ENCODE measurements at places on chromosomes 16 and 17.

DNA sequence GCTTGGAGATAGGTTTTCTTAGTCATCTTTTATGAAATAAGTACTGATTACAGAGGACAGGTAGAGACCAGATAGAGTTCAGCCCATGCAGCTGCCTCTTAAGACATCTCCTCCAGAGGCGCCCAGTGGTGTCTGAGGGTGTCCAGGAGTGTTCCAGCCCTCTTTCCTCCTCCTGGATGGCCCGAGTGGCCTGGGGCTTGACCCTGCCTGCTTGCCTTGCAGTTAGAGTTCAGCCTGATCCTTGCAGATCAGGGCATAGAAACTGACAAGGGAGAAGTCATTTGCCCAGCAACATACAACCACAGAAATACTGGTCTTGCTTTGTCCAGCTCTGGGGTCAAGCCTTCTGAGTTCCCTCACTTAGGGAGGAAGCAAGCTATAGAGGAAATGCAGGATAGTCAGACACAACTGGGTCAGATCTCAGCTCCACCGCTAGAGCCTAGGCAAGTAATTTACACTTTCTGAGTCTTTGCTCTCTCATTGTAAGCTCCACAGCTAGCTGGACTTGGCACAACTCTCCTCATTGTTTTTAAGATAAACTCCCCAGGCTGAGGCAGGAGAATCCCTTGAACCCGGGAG, 3.6 kb upstream of the CCL1 start:
- no peak for DNase-seq

- DNase-seq: no peak
These were observed 32.0 kb downstream of the SCPEP1 start for GRCh38 chr17:57009737-57010445.

DNA sequence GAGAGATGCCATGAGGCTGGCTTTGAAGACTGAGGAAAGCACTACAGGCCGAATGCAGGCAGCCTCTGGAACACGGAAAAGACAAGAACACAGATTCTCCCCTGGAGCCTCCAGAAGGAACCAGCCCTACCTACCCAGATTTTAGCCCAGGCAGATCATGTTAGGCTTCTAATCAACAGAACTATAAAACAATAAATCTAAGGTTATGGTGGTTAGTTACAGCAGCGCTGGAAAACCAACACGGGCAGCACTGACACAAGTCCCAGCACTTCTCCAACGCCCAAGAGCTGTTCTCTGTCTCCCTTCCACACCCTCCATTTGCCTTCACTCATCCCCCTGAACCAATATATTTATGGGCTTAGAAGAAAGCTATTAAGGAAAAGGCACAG, 7.5 kb downstream of the ANKRD11 start:
- no peak for DNase-seq

- no peak for DNase-seq
These were observed 113.4 kb downstream of the PITPNC1 start for GRCh38 chr17:67490471-67490870.

- DNase-seq: no peak
These were observed 52.5 kb upstream of the CLEC3A start for GRCh38 chr16:77969861-77970260.

DNA sequence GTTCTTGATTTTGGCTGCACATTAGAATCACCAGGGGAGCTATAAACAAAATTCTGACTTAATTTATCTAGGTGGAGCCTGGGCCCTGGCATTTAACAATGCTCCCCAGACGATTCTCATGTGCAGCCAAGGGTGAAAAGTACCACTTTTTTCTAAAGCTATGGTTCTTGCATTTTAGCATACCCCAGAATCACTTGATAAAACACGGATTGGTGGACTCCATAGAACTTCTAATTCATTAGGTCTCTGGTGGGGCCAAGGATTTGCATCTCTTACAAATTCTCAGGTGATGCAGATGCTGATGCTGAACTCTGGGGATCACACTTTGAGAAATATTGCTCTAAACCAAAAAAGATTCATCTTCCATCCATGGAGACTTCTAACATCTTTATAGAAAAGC, 74.5 kb downstream of the RPGRIP1L start:
- no peak for DNase-seq

- no peak for DNase-seq
These were observed 187.5 kb upstream of the FOXF1 start for GRCh38 chr16:86322806-86323205.

DNA sequence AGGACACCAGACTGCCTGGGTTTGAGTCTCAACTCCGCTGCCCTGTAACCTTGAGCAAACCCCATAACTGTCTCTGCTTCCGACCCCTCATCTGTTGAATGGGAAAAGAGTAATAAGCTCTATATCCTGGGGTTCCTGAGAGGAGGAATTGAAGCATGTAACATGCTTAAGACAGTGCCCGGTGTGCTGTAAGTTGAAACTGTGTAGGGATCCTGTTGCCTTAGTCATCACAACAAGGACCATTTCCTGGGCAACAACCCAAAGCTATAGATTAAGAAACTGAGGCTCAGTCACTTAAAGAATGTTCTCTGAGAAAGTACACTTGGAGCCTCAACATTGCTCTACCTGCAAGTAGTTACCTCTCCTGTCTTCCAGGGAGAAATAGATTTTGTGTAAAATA, 23.0 kb downstream of the CDH13 start:
- no peak for DNase-seq

DNA sequence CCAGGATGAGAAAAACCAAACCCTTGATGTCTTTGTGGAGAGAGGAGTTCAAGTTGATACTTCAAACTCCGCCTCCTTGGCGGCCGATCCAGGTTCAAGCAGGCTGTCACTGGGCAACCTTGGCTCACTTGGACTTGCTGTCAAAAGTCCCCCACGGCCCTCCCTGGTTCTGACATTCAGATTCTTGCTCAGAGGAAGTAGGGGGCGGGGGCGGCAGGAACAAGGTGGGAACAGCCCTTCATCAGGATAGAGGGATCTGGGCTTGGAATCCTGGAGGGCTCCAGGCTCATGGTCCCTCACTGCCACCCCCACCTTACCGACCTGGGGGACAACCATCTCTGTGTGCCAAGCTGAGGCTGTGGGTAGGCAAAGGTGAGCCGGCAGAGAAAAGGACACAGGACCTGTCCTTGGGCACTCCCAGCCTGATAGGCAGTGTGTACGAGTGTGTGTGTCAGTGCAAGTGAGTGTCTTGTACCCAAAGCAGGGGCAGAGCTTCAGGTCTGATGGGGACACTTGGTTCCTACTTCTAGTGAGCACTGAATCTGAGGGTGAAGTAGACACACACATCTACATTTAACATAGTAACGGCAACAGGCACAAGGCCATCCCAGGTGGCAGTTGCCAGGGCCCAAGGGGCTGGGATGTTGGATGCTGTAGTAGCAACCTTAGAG, 6.6 kb upstream of the TSPOAP1 start:
- no peak for DNase-seq

GRCh38 chr17:45319239-45319703, 2.5 kb upstream of the MAP3K14 start:
- DNase-seq: no peak

DNA sequence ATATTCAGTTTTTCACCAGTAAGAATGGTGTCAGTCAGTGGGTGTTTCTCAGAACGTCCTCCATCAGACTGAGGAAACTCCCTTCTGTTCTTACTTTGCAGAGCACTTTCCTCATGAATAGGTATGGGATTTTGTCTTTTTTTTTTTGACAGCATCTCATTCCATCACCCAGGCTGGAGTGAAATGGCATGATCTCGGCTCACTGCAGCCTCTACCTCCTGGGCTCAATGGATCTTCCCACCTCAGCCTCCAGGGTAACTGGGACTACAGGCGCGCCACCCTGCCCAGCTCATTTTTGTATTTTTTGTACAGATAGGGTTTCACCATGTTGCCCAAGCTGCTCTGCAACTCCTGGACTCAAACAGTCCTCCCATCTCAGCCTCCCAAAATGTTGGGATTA, 130.3 kb downstream of the ZNF778 start:
- DNase-seq: no peak

DNA sequence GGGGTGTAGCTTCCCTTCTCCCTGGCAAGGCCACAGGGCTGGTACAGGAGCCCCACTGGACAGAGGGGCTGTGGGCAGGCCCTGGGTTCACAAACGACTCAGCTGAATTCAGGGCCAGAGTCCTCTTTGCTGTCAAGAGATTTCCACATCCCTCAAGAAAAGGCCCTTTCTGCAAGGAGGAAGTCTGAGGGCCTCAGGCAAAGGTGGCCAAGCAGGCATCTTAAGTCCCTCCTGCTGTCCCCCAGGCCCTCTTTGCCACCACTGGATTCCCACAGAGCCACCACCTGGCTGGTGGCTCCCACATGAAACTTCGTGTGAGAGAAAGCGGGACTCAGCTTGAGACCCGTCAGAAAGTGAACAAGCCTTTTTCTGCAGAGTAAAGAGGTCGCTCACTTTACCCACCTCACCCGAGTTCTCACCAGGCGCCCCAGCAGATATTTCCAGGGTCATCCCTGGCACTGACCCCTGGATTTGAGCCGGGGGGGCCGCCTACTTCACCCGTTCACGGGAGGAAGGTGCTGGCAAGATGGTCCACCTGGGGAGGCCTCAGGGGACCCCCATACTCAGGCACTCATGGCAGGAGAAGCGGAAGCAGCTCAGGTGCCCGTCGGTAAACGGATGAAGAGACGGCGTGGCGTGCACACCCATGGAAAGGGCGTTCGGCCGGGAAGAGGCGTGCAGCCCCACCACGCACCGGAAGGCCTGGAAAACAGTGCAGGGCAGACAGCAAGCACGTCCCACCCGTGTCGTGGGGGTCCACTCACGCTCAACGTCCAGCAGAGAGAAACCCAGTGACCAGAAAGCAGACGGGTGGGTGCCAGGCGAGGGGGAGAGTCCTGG, 3.6 kb downstream of the RNF166 start:
- DNase-seq: no peak

DNA sequence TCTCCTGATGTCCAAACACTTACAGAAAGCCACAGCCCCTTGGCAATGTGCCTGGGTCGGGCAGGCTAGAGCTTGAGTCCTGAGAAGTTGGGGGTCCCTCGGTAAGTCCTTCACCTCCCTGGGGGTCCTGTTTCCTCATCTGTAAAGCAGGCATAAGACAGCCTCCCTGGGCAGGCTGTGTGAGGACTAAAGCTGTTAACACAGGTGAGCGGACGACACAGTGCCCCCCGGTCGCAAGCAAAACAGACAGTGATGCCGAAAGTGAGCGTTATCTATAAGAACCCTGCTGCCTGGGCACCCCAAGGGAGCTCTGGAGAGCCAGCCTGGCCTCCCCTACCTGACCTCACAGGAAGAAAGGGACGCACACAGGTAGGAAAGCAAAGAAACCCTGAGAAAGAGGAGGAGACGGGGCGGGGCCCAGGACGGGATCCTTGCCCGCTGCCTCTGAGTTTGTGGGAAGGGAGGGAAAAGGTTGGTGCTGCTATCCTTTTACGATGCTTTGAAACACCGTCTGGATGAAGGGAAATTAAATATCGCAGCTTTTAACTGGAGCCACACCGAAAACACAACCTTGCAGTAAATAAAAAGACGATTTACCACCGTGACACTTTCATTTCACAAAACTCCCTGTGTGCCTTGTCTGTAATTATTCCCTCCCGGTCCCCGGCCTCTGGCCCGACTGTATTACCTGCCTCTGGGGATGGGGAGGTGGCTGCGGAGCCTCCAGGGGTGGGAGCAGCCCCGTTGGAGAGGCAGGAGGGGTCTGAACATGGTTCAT, 67.1 kb downstream of the ENGASE start:
- DNase-seq: no peak

DNA sequence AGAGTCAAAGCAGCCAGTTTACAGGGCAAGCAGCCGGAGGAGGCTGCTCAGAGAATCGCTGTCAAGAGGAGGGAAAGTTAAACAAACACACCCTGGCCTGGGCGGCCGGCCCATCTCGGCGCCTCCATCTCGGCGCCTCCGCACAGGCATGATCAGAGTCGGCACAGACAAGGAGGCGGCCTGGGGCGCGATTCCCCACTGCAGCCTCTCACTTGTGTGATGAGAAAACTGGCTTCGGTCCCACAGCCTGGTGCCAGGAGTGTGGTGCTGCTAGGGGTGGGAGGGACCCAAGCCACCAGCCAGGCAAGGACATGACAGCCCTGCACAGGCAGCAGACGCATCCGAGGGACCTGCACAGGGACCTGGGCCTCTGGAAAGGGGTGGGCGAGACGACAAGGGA, 17.7 kb downstream of the SLC38A10 start:
- no peak for DNase-seq

GRCh38 chr17:74362069-74362405, 369 bp upstream of the BTBD17 start:
- DNase-seq: no peak

GRCh38 chr17:8101721-8102120, 14.2 kb upstream of the ALOX12B start:
- DNase-seq: no peak

DNA sequence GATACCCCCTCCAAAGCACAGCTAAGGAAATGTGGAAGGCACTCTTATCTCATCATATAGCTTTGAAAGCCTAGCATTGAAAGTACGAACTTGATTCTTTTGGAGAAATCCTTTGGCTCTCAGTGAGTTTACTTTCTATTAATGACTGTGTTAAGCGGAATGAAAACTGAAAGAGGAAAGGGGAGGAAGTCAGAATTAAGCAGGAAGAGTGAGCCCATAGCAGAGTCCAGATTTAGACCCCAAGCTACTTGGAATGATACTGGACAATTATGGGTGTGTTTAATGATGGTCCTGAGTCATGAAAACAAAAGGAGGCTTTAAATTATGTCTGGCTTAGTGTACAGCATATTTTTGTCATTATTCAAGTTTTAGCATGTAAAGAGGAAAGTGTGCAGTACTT, 42.2 kb downstream of the TENT4B start:
- DNase-seq: no peak

GRCh38 chr17:31297090-31297489, at the start of gene OMG:
TSS of gene OMG (minus strand) at chr17:31297239. CDS start at chr17:31296331, 908 bp downstream.
- no peak for DNase-seq

DNA sequence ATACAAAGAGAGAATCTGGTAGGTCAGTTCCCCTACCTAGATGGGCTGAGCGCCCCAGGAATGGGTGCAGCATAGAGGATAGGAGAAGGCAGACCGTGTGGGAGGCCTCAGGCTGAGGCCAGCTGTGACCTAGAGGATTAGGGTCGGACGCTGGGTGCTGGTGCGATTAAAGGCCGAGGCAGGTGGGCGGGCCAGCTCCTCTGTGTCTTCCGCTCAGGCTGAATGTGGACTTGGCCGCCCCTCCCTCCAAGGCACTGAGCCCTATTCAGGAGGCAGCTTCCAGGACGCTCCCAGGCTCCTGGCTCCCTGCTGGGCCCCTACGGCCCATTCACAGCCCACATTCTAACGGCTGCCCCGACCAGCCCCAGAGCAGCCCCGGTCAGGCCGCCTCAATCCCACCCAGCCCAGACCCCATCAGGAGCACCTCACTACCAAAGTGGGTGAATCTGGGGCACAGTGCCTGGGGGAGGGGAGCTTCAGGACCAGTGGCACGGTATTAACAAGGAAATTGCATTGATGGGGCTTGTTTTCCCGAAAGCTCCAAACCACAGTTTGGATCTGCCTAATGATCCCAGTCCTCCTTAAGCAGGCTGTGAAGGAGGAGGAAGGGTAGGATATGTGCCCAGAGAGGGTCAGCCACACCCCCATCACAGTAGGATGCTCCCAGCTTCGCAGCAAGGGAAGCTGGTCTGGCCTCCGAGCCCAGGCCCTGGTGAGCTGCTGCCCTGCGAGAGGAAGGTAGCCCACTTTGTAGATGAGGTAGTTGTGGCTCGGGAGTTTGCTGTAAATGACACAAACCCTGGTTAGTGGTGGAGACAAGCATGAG, 14.5 kb downstream of the RHBDL3 start:
- no peak for DNase-seq

- no peak for DNase-seq
These were observed 240.3 kb upstream of the N4BP1 start for GRCh38 chr16:48850097-48850770.

GRCh38 chr17:71667661-71668060, 453.2 kb upstream of the SOX9 start:
- DNase-seq: no peak

- DNase-seq: no peak
These were observed 191.7 kb downstream of the C16orf95 start for GRCh38 chr16:87125206-87126155.

Measured in omental fat pad (tissue), 4 donors.